ENCODE measurements at places on chromosomes 7 and 10. TPM values are rescaled to one million over a fixed set of nuclear protein-coding genes. Genes with fewer than 3 reads are reported as not detected.

KIAA1549 gene
- polyA plus RNA-seq = 13.9 TPM

DNA sequence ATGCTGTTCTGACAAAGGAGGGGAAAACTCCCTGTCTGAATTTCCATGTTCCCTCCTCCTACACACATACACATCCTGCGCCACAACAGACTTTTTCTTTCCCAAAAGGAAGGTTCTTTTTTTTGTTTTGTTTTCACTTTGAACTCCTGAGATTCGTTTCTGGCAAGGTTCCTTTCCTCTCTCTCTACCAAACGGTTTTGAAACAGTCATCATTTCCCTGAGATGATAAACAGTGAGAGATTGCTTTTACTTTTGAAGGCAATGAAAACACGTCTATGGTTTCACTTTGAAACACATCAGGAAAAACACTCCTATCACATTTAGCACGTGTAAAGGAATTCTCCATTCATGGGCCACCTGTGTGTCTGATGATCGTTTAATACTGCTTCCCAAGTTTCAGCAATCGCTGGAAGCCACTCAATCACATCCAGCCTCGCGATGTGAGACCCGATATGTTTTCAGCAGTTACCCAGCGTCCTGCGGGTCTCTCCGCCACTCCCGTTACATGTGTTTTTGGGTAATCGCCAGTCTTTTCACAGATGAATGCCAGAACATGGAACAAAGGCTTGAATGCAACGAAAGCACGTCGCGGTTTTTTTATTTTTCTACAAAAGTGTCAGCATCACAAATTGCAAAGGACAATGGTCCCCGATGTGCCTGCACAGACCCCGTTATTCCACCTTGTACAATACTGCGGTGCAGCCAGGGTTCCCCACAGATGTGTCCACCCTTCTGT is 62.8 kb upstream of the CUX1 start:
- DNase-seq = peak; percentile 44

CALN1 gene
- 0.27 TPM for polyA plus RNA-seq

GRCh38 chr7:101453617-101454016 is 90.9 kb downstream of the COL26A1 start:
- DNase-seq = no peak

DNA sequence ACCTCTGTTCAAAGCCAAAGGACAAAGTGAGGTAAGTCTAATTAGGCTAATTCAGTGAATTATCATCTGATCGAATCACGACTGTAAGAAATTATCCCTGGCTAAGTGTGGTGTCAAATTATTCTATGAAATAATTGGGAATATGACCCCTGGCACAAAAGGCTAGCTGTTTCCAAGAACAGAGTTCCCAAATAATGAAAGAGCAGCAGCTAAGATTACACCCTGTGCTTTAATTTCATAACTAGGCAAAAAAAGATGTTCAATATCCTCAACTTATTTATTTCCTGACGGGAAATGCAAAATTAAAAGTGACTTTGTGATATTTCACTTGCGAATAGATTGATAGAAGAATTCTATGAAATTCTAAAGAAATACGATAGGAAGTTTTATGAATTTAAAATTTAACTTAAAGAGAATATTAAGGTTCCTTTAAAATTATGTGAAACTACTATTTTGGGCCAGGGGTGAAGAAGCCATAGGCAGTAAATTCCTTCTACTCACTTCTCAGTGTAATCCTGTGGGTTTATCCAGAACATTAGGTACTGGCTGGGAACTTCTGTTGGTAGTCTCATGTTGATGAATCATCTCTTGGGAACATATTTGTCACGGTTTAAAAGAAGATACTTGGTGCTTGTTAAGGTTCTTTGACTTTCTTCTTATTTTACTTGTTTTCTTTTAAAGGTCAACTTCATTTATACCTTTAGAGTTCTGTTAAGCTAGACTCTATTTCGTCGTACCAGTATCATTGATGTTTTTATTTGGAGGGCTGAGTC is 148.5 kb downstream of the POLR1F start:
- no peak for DNase-seq

- DNase-seq = no peak
Measured at GRCh38 chr7:137933270-137934017, 68.4 kb downstream of the CREB3L2 start.

MOGAT3 gene
- 0.08 TPM for polyA plus RNA-seq

- DNase-seq = no peak
Measured at GRCh38 chr7:90469554-90469953, at the start of gene PTTG1IP2. Gene PTTG1IP2, plus strand, starts transcription at chr7:90469639. Its CDS starts 148 bp downstream, at chr7:90469787.

DNA sequence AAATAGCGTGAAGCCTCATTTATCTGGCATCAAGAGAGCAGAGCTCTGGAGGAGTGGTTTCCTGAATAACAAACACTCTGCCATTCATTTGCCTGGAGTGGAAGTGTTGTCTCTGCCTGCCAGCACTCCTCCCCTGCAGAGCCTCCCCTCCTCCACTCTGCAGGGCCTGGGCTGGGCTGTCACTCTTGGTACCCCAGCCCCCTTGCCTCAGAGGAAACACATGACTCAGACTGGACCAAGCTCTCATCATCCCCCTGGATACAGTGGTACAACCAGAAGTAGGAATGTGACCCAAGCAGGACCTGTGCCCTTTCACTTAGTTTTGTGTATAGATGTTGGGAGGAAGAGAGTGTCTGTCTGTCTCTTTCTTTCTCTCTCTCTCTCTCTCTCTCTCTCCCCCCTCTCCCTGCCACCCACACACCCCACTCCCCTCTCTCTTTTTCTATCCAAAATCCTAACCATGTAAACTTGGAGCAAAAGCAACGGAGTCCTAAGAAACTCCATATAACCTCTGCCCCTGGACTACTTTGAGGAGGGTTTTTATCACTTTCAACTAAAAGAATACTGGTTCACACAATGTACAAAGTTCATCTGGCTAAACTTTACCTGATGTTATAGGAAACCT is 43.9 kb downstream of the DOCK4 start:
- DNase-seq = peak; percentile 24

- DNase-seq = no peak
Measured at GRCh38 chr10:47031211-47031900, 120.1 kb downstream of the PTPN20 start.

DNA sequence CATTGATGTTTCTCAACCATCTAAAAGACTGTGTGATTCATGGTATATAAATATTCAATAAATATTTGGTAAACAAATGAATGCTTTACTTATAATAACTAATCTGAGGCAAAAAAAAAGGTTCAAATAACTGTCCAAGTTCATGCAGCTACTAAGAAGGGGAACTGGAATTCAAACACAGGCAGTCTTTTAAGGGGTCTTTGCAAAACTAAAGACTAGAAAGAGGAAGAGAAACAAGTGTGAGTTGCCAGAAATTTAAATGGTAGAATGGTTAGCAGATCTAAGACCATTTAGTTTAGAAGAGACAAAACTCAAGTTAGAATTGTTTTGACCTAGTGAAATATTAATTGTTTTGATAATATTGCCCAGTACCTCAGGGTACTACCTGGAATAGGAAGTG is 642.0 kb upstream of the LRRN3 start:
- DNase-seq = no peak

All from left lung (tissue), 14 donors.